ENCODE measurements at places on chromosomes 3 and 15.

DNA sequence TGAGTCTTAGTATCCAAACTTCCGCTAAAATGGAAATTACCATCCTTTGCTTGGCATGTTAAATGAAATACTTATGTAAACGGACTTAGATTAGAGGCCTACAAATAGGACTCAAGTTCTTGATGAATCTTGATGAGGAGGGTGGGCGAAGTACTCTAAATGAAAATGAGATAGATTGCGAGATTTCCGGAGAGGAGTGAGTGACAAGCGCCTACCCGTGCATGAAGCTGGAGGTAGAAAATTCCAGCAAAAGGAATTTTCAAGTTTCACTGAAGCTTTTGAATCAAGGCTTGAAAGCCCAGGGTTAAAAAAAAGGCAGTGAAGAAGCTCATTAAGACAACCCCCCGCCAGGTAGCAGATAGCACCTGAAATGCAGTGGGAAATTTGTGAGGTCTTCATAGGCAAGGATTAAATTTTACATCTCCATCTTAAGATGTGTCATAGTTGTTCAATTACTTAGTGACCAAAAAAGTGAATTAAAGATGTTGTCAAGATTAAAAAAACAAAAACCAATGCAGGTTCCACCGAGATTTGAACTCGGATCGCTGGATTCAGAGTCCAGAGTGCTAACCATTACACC lies 655 bp upstream of the RAB11A start:
- no peak for DNase-seq

DNA sequence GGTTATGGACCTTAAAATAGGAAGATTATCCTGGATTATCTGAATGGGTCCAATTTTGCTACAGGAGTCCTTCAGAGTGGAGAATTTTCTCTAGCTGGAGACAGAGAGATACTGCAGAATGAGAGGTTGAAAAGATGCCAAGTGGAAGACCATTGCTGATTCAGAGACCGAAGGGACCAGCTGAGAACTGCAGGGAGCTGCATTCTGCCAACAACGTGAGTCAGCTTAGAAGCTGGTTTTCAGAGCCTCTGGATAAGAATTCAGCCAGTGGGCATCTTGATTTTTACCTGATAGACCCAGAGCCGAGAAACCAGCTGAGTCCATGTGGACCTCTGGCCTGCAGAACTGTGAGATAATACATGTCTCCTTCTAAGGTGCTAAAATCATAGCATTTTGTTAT lies 234.0 kb downstream of the NR2F2 start:
- DNase-seq = no peak

DNA sequence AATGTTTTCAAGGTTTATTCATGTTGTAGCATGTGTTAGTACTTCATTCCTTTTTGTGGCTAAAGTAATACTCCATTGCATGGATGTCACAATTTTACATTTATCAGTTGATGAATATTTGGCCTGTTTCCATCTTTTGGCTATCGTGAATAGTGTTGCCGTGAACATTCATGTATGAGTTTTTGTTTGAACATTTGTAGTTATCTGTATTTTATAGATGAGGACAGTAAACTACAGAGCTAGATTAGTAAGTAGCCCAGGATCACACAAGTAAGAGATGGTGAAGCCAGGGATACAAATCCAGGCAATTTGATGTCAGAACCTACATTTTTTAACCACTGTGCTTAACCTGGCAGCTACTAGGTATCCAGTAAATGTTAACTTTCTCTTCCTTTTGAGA lies 63.2 kb downstream of the ASTE1 start:
- DNase-seq = no peak

DNA sequence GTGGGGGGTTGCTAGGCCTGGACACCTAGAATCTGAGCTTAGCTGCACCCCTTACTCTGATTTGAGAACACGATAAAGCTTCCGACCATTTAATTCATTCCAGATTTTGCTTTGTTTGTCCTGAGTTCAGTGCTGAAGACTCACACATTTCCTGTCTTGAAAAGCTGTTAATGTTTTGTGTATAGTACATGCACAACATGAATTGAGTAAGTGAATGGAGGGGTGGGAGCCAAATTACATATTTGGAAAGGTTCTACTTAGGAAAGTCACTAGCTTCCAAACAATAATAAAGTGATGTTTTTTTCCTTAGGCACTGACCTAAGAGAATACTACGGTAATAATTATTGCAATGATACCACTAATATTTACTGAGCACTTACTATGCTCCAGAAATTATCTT lies 955.2 kb upstream of the NR2F2 start:
- DNase-seq = no peak

DNA sequence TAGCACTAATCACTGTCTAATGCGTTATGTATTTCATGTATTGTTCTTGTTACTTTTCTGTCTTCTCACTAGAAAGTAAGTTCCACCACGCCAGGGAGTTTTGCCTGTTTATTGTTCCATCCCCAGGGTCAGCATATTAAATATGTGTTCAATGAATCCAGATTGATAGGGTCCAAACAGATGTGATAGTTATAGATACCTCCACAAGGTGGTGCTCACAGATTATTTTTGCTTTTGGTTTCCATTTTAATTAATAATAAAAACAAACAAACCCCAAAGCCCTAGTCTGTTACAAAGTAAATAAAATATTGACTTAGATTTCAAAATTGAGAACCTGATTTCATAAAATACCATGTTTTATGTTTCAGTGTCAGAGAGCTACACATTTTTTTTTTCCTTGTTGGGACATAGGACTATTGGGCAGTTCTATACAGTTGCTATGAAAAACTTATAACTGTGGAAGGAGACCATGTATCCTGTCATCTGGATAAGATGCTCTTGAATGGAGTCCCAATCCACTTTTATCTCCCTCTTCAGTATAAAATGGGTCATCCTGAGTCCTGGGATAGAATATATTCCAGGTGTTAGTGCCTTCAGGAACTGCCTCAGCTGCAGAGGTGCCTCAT lies 12.4 kb downstream of the OTOL1 start:
- peak; percentile 32 for DNase-seq

DNA sequence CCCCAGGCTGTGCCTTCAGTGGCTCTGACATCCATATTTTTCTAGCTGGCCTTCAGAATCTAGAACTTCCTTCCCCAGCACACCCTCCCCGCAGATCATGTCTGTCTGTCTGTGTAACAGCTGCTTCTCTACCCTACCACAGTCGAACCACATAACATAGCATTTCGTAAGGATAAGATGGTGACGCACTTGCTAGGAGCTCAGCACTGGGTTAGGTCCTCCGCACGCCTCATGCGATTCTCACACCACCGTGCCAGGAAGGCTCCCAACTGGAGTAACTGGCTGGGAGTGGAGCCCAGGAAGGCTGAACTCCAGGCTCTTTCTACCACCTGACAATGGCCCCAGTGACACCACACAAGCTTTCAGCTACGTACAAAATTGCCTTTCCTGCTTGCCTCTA lies 168.6 kb downstream of the STT3B start:
- DNase-seq = no peak

DNA sequence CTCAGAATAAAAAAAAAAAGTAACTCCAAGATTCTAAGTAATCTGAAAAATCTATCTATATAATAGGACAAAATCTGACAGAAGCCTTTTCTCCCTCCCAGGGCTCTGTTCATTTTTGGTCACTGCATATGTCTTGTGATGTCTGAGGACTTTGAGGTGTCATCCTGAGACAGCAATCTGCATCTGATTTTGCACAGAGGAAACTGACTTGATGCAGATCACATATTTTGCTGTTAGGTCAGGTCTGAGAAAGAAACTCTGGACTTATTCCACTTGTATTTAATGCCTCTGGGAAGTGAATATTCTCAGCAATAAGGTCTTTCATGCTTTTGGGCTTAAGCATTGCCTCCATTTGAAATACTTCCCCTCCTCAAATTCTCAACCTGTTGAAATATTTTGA lies 295.2 kb upstream of the THBS1 start:
- no peak for DNase-seq

GRCh38 chr3:8567784-8568575 lies 66.4 kb downstream of the LMCD1 start:
- DNase-seq = no peak

- DNase-seq = no peak
These were observed 18.4 kb downstream of the C3orf38 start for GRCh38 chr3:88168171-88168570.

GRCh38 chr3:66609660-66610561 lies 109.1 kb upstream of the LRIG1 start:
- DNase-seq = no peak

DNA sequence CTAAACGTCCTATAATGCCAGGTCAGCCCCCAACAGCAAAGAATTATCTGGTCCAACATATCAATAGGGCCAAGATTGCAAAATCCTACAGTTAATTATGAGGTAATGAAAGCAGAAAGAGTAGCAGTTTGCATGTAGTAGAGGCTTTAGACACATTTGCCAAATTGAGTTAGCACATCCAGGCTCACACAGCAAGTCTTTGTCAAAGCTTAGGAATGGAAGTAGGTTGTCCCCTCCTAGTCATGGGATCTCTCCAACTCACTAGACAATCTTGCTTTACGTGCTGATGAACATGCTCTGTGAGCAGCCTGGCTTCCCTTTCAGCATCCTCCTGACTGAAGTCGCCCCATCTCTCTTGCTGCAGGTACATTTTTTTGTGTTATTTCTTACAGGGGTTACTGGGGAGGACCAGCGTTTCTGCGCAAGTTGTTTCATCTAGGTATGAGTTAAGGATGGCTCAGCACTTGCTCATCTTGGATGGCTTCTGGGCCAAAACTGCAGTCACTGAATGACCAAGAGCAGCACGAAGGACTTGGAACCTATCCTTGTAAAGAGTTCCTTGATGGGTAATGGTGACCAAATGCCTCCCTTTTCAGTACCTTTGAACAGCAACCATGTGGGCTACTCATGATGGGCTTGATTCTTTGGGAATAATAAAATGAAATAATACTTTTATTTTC lies 55.9 kb downstream of the SQOR start:
- no peak for DNase-seq

DNA sequence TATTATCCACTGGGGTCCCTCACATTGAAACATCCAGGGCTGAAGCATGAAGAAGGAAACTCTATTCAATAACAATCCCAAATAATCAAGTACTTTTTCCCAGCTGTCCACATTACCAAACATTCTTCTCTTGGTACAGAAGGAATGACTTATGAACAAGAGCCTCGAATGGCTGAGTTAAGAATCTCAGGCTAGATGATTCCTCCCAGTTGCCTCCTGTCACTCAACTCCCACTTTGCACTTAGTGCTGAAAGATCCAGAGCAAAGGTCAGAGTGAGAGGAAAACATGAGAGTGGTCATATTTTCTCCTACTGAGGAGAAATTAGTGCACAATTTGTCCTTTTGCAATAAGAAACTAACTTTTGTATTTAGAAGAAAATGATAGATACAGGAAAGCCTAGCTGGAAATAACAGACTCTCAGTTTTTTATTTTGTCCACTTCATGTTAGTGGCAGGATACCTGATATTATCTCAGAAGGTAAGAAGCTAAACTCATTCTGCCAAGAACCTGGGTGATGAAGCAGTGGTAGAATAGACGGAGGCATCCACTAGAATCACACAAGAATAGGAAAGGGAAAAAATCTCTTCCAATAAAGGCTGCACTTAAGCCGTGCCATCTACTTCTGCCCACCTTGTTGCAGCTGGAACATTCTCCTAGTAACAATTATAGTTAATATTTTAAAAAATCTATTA lies 46.2 kb downstream of the GADL1 start:
- DNase-seq = no peak

- DNase-seq = no peak
These were observed 148.8 kb upstream of the SLC6A11 start for GRCh38 chr3:10667269-10667668.

DNA sequence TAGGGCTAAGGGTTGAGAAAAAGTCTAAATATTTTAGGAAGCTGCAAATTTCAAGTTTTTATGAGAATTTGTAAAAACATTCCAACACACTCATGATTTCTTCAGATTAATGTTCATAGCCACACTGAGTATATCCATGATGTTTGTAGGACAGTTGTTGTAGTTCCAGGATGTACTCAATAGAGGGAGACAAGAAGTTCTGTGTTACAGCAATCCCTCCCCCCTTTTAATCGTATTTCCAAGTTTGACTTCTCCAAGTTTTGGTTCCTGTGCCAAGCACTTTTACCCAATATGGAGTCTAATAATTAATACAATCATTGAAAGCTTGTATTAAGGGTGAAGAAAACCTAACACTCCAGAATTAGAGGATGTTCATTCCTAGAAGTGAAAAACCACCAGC lies 143.4 kb downstream of the FEZF2 start:
- DNase-seq = no peak

GRCh38 chr3:67896130-67896529 lies 241.7 kb upstream of the SUCLG2 start:
- DNase-seq = no peak

DNA sequence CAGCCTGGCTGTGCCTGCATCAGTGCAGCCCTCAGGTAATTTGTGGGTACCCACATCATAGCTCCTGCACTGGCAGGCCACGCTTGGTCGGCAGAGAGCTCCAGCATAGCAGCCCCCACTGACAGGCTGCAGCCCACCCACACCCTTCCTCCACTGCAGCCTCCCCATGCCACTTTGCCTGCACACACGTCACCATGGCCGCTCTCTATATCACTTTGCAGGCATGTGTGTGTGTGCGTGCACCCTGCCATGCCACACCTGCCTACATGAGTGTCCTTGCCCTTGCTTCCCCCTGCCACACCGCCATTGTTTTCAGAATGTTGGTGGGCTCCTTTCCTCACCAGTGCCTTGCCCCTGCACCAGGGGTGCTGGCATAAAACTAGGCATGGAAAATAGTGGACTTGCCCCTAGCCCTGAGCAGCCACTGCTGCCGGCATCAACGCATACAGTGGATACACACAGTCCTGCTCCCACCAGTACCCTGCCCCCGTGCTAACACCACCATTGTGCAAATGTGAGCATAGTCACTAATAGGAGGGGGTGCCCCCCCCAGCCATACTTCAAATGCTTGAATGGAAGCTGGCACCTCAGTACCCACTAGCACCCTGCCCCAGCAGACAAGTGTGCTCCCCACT lies 278.7 kb upstream of the MANF start:
- DNase-seq = no peak

DNA sequence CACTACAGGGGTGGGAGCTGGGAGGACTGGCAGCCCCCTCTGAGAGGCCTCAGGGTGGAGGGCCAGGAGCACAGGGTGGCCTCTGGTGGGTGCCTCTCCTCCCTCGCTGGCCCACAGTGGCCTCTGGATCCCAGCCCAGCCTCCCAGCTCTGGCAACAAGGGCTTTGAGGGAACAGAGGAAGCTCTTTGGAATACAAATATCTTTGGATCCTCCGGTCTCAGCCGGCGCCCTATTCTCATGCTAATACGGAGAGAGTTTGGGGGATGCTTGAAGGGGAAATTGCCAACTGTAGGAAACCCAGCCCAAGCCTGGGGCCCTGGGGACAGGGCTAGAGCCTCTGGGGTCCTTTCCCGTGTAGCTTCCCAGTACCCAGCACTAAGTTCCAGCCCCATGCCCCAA lies 33.4 kb upstream of the INSYN1 start:
- DNase-seq = no peak

DNA sequence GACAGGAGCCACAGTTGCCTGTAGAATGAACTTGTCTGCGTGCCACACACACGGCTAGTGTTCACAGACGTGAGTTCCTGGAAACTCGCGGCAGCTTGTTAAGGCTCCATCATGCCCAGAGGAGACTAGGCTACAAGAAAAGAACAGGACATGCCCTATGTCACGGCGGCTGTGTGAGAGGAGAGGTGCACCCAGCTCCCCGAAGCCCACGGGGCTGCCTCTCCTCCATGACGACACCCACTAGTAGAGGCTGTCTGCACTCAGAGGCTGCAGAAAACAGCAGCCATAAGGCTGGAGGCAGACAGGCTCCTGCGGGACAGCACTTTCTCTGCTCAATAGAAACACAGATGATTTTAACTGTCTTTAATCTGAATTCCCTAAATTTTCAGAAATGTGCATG lies 19.0 kb upstream of the OCA2 start:
- no peak for DNase-seq

Data from hindlimb muscle (tissue), 1 donor.